ENCODE measurements at places on chromosomes 3 and 15.

GRCh38 chr3:169748670-169749069, 16.2 kb downstream of the TERC start:
- no peak for DNase-seq

GRCh38 chr3:188458756-188459155, 304.8 kb downstream of the LPP start:
- no peak for DNase-seq

DNA sequence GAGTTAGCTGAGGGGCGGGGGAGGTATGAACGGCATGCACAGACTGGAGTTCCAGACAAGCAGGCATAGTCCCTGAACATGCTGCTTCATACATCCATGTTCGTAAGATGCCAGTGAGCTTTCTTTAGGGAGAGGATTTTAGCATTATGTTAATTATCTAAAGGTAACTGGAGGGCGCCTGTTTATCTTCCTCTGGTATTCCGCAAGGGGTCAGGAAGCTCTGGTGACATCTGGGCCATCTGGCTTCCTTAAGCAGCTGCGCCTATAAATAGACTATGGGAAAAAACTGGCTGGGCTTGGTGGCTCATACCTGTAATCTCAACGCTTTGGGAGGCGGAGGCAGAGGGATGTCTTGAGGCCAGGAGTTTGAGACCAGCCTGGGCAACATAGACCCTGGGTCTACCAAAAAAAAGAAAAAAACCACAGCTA, 1.5 kb upstream of the FBXO22 start:
- no peak for DNase-seq

- DNase-seq: no peak
Measured at GRCh38 chr3:27342267-27342666, 26.9 kb downstream of the NEK10 start.

DNA sequence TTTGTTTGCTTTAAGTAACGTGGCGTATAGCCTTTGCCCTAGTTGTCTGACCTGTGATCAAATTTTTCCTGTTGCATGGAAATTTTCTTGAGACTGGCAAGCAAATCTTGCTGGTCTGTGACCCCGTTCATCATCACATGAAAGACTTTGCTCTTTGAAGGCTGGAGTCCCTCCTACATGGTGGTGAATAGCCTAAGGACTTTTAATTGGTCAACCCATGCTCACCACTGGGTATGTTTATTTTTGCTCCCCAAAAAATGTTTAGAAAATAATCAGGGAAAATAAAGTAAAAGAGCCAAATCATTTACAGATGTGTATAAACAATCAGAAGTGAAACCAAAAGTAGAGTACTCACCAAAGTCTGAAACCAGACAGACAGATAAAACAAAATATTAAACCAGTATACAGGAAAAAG, 1075.3 kb upstream of the ALCAM start:
- no peak for DNase-seq

DNA sequence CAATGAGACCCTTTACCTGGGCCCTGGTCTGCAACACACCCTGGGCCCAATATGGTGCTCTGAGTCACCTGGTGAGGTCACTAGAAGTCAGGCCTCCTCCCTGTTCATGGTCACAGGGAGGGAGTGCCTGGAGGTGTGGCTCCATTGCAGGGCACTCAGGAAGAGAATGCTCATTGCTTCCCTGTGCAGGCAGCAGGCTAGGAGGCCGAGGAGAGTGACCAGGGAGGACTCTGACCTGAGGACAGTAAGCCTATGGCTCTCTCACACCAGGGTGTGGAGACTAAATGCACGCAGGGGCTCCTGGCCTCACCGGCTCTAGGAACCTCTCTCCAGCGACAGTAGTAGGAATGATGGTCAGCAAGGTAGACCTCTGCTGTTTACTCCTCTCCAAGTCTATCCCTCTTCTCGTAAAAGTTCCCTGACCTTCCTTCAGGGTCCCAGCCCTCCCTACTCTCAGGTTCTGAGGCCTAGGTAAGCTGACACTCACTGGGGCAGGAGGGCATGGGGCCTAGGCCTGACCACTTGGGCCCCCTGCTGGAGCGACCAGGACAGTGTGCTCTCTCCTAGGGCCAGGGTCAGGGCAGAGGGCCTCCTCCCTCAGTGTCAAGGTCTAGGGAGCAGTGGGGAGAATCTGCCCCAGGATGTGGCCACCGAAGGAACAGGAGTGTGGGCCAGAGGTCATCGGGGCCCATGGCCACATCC, 9.6 kb upstream of the SLCO2A1 start:
- DNase-seq: no peak

DNA sequence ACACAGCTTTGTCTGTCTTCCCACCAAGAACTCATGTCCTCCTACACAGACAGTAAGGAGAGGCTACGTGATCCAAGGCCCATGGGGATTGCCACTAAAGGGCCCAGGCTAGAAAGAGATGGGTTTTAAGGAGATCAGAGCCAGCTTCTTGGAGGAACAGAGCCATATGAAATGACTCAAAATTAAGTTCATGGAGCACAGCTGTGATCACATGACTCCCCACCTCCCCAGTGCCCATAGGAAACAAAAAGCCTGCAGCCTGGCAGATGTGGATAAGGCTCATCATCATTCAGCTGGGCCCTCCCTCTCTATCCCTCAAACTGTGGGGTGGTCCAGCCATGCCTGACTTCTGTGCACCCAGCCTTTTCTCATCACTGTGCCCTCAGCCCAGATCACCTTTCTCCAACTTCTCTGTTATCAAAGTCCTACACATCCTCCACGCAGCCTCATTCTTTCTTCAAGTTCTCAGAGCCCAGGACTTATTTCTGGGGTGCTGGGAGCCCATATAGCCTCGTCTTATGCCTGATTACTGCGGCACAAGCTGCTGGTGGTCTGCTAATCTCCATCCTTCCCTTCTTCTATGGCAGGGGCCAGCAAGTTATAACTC, 137.6 kb downstream of the SMAD6 start:
- no peak for DNase-seq

- DNase-seq: no peak
Measured at GRCh38 chr15:48466820-48467219, 135.6 kb downstream of the DUT start.

GRCh38 chr15:79168922-79169456, 78.4 kb upstream of the RASGRF1 start:
- no peak for DNase-seq

- DNase-seq: no peak
Measured at GRCh38 chr3:159057621-159058020, 255.8 kb downstream of the MFSD1 start.

DNA sequence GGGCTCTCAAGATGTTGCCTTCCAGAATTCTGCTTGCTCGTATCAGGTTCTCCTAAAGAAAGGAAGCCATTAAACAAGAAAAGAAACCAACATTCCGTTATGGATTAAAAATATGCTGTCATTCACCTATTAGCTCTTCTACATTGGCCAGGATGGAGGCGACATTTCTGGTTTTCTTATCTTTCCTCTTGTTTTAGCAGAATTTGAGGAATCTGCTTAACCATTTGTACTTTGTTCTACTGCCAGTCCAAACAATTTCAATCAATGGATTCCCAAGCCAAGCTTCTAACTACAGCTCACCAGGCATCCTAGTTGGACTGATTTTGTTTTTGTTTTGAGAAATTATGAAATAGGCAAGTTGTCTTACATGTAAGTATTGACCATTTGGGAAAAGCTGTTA, 164.6 kb upstream of the TSC22D2 start:
- no peak for DNase-seq

GRCh38 chr3:76122007-76122406, 336.7 kb upstream of the ZNF717 start:
- DNase-seq: no peak

DNA sequence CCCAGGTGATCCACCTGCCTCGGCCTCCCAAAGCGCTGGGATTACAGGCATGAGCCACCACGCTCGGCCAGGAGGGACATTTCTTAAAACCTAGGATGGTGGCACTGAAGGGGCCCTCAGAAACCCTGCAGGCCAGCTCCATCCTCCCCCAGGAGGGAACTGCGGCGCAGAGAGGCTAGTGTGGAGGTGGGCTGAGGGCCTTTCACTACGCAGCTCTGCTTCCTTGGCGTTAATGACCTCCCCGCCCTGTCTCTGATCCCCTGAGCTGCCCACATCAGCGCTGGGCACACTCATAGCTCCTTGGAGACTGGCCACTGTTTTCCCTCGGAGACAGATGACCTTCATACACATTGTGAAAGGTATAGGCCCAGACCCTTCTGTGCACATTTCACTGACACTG, 46.2 kb upstream of the MAGEF1 start:
- no peak for DNase-seq

GRCh38 chr3:127455541-127456450, 134.7 kb downstream of the TPRA1 start:
- DNase-seq: no peak

GRCh38 chr15:97652700-97653167, 307.8 kb upstream of the ARRDC4 start:
- no peak for DNase-seq

DNA sequence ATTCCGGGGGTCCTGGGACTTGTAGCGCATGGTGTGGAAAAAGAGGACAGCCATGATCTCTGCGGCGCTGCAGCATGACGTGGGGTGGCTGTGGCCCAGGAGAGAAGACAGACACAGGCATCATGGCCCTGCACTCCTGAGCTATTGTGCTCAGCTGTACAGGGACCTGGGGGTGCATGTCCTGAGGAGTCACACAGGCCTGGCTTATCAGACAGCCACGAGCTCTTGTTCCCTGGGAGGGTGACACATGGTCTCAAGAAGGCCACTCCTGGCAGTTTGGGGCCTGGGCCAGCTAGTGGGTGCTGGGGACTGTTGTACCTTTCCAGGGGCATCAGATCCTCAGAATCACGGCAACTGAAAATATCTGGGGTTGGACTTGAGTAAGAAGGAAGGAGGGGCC, 13.7 kb downstream of the TKT start:
- DNase-seq: no peak

DNA sequence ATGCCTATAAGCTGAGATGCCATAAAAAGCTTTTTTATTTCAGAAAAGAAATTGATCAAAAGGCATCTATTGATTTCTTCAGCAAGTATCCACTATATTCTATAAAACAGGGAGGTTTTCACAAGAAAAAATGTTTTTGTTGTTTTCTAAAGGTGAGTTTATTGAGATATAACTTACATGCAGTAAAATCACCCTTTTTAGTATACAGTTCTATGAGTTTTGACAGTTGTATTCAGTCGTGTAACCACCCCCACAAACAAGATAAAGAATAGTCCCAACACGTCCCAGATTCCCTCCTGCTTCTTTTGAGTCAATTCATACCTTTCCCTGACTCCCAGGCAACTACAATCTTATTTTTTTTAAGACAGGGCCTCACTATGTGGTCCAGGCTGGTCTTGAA, 7.8 kb downstream of the INTS14 start:
- no peak for DNase-seq

DNA sequence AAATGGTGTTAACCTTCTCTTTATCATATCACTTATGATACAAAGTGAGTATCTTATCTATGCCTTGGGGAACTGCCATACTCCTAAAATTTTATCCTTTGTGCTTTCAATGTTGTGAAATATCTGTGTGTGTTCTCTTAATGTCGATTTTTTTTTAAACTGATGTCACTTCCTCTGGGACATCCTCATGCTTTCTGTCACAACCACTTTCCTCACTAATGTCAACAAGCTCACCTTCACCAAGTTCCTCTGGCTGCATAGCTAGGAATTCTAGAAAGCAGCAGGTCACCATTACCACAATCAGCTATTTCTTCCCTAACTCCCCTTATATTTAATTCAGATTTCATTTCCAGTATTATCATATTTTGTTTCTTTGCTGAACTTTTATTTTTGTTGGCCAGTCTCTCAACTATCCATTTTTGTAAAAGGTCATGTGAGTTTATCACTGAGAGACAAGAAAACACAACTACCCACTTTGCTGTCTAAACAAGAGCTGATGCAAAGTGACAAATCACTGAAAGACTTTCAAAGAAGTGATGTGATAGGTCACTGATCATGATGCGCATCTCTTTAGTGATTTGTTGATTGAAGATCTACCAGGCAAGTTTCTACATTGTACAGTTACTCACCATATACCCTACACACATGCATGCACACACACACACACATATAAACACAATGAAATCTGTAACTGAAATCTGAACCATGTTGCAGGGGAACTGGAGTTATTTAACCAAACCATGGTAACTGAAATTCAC, 369.0 kb downstream of the ULK4 start:
- DNase-seq: no peak

- no peak for DNase-seq
Measured at GRCh38 chr15:70569091-70569713, 194.2 kb downstream of the UACA start.

- DNase-seq: no peak
Measured at GRCh38 chr3:186143250-186143649, 34.4 kb upstream of the ETV5 start.

DNA sequence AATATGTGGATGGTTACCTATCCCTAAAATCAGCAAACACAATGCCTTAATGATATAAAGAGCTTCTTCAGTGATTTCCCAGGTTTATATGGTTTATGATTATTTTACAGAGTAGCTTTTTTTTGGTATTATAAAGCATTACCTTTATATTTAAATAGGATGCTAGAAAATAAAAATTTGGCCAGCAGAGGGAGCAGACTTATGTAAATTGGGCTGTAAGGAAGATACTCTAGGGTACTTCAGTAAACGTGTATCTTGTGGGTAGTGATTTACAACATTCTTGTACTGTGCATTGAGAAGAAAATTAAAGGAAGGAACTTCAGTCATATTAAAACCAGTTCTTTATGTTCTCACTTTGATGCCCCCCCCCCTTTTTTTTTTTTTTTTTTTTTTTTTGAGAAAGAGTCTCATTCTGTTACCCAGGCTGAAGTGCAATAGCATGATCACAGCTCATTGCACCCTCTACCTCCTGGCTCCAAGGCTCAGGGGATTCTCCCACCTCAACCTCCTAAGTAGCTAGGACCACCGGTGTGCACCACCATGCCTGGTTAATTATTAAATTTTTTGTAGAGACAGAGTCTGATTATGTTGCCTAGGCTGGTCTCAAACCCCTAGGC, 167.9 kb downstream of the BBX start:
- no peak for DNase-seq

- DNase-seq: no peak
Measured at GRCh38 chr3:112745567-112746248, 101.0 kb downstream of the CD200R1L start.

DNA sequence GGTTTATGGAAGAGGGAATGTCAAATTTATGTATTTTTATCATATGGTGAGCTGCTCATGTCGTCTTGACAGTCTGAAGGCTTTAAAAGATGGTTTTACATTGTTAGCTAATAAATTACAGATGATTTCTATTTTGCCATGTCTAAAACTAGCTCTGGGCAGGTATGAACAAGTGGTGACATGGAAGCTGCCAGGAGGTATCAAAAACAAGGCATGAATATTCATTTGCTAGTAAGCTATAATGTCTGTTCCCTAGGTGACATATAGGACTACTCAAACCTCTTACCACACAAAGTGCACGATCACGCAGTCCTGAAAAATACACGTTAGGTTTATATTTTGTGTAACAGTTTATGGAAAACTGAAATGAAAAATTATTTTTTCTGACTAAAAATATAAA, 34.8 kb downstream of the ST3GAL6 start:
- DNase-seq: no peak

DNA sequence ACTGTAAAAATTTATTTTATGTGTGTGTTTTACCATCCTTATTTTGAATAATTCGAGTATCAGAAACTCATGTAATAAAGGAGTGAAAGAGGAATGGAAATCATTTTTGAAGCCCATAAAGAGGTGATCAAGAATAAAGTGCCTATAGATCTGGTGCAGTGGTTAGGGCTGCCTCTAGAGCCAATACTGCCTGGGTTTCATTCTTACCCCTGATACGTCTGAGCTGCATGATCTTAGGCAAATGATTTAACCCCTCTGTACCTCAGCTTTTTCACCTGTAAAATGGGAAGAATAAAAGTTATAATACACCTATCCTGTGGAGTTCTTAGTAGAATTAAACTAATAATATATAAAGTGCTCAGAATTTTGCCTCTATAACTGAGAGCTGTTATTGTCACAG, 30.4 kb downstream of the EFHB start:
- DNase-seq: no peak

- no peak for DNase-seq
Measured at GRCh38 chr3:24270204-24270691, 224.4 kb downstream of the THRB start.
